ENCODE measurements at places on chromosomes 1 and 21.

DNA sequence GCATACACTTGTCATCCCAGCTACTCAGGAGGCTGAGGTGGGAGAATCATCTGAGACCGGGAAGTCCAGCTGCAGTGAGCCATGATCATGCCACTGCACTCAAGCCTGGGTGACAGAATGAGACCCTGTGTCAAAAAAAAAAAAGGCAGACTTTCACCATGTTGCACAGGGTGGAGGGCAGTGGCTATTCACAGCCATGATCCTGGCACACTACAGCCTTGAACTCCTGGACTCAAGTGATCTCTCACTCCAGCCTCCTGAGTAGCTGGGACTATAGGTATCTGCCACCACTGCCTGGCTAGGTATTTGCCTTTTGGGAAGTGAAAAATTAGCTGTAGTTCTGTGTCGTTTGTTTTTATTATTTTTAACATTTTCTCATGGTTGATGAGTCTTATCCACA is 19.1 kb downstream of the SPATA45 start:
- DNase-seq: no peak

DNA sequence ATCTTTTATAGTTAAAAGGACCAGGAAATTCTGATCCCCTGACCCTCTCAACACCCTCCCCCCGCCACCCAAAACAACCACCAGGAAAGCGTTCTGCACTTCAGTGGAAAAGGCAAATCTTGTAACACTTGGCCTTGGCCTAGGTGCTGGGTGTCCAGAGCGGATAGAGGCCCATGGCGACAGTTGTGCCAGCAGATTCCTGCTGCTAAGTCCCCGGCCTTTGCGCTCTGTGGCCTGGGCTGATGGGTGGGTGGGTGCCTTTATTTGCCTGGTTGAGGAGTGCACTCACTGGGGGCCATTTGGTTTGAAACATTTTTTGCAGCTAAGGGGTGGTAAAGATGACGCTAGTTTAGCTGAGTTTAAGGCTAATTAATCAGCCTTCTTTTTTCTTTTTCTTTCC is 127.9 kb upstream of the ERRFI1 start:
- no peak for DNase-seq

- DNase-seq: no peak
Measured at GRCh38 chr1:182185842-182186756, 124.6 kb upstream of the ZNF648 start.

- no peak for DNase-seq
Measured at GRCh38 chr21:41295721-41296254, 20.8 kb upstream of the FAM3B start.

DNA sequence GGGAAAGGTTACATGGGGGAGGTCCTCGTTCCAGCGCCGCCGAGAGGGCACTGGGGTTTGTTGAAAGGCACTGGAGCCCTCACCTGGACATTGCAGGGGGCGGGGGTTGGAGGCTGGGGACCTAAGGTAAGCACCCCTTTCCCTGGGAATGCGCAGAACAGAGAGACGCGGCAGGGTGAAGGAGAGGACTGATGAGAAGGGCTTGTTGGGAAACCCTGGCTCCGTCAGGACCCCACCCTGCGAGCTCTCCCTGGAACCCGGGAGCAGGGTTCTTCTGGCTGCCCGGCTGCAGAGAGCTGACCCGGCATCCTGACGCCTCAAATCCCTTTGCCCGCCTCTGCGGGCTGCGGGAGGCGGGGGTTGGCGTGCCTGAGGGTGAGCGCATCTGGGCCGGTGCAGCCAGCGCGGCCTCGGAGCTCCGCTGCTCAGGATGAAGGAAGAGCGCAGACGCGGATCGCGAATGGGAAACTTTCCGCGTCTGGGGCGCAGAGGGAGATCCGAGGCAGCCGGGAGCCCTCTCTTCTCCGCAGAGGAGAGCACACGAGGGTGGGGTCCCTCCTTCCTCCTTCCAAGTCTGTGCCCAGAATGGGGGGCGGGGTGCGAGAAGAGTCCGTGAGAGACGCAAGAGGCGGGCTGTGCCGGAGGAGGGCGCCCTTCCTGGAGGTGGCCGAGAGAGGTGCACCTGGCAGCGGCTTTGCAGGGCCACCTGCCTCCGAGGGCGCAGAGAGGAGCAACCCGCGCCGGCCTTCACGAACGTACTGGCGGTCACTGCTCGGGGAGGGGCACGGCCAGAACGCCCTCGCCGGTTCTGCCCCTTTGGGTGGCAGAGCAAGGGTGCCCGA is 2.4 kb downstream of the IGSF21 start:
- peak; percentile 49 for DNase-seq

GRCh38 chr1:9596415-9597123 is 7.9 kb downstream of the TMEM201 start:
- no peak for DNase-seq

- DNase-seq: no peak
Measured at GRCh38 chr1:27686223-27686990, 14.4 kb upstream of the IFI6 start.

GRCh38 chr1:92975551-92976232 is 14.4 kb upstream of the DIPK1A start:
- DNase-seq: no peak

- DNase-seq: no peak
Measured at GRCh38 chr21:32753818-32754585, 17.6 kb downstream of the PAXBP1 start.

DNA sequence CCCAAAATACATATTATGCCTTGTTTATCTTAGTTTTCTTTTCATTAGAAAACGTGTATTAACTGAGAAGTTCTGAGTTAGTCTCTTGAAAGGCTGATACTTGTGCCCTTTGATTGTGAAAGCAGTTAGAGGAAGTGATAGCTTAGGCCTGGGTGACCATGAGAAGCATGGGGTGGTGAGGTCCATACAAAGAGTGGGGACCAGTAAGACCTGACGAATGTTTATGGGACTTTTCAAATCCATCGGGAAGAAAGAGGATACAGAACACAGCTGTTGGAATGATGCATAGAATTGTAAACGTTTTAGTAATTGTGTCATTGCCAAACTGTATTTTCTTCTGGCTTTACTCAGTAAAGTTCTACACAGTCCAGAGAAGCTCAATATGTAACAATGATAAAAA is 259.8 kb downstream of the LMO4 start:
- DNase-seq: no peak

GRCh38 chr1:53567851-53568250 is 108.7 kb downstream of the DMRTB1 start:
- DNase-seq: no peak

DNA sequence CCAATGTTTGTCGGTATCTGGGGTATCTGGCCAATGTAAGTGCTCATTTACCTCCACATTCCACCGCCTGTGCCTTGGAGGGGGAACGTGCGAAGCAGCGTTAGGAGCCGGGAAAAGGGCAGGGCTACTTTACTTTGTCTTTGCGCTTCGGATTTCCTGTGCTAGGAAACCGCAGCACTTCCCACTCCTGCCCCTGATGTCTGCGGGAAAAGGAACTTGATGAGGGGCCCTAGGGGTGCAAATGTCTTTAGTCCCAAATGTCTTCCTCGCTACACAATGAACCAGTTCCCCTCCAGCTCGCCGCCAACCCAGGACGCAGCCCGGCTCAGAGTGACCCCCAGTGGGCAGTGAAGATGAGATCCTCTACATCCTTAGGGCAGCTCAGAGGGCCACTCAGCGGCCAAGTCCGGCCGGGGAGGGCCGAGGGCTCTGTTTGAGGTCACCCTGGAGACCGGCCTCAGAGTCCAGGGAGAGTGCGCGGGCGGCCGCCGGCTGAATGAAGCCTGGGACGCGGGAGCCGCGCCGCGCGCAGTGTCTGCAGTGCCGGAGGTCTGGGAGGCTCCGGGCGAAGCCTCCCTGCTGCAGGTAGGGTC is at the start of gene DYNLT5:
Gene DYNLT5 (plus strand): TSS at position 460 of the 593 bp plus-strand sequence. CDS start 2,200 bp downstream, outside the sequence.
- DNase-seq: peak; percentile 39

DNA sequence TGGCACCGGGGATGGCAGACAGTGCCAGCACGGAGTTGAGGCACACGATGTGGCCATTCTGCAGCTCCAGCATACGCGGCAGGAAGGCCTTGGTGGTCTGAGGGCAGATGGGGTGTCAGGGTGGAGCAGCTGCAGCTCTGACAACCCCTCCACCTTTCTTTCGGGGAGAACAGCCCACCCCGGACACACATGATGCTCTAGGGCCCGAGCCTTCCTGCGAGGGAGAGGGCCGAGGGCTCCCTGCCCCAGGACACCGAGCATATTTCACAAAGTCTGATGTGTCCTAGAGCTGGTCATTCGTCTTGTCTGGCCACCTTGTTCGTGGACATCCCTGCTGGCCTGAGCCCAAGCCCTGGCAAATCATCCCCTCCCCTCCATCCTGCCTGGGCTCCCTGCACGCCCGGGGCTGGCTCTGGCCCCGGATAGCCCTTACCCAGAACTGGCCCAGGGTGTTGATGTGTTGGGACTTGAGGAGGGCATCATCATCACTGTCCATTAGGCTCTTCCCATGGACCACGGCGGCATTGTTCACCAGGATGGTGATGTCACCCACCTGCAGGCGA is 39.1 kb downstream of the DHRS3 start:
- no peak for DNase-seq

GRCh38 chr1:210072129-210072528 is 134.1 kb downstream of the SYT14 start:
- DNase-seq: no peak

DNA sequence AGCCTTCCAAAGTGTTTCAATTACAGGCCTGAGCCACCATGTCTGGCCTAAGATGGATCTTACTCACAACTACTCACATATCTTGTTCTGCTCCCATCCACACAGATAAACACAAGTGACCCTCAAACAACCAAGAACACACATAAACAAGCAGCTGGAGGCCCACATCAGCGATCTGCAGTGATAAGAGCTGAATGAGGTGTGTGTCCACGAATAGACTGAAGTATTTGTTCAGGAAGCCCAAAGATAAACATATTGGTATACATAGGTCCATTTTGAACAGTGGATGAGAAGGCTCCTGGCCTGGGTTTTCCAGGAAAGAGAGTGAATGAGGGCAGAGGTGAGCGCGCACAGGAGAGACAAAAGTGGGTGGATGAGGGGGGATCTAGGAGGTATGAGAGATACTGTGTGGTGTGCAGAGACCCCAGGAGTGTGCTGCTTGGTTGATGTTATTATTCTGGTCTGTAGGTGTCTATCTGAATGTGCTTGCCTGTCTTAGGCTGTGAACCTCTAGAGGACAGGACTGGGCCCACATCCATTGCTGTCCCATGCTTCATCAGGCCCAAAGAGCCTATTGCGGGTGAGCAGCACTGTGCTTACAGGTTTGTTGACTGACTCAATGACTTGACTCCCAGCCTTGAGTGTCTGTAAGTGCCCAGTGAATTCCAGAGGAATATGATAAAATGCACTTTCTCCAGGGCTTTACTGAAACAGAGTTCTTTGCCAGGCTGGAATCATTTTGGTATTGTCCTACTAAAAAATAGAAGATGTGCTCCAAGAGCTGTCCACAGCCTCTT is 79.9 kb upstream of the ATP1A1 start:
- DNase-seq: no peak

GRCh38 chr1:92079441-92079840 is 704 bp upstream of the BTBD8 start:
- DNase-seq: no peak

DNA sequence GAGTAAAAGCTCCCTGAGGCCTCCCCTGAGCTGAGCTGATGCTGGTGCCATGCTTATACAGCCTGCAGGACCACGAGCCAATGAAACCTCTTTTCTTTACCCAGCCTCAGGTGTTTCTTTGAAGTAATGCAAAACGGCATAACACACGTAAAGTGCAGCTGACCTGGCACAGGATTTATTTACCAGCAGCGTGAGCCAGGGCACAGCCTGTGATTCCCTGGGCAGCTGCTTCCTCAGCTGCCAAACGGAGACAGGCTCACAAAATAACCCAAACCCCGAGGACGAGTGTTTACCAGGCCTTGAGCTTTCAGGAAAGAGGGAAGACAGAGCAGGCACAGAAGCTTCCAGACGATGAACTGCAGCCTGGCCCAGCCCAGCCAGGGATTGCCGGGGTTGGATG is 120.6 kb upstream of the ARHGEF16 start:
- peak; percentile 59 for DNase-seq

- peak; percentile 63 for DNase-seq
Measured at GRCh38 chr1:94805912-94806311, 14.2 kb upstream of the SLC44A3 start.

DNA sequence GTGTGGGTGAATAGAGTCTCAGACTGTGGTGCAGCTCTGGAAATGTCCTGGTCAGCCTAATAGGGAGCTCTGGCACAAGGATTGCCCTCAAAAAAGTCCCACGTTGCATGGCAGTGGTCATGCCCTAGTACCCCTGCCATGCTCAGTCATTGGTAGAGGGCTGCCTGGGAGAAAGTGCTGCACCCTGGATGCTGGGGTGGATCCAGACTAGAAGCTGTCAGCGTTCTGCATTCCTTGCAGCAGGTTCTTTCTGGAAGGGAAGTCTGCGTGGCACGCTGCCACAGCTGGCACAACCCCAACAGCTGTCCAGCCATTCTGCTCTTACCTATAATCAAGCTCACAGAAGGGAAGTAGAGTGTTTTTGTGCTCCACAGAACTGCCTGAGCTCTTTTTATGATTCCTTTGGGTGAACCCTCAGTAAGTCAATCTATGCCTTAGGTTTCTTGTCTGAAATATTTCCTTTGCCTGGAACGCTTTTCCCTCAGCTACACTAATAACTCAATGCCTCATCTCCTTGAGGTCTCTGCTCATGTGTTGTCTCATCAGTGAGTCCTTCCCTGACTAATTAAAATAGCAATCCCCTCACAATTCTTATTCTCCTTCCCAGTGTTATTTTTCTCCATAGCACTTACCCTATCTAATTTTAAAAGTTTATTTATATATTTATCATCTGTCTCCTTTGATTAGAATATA is 61.5 kb upstream of the JAK1 start:
- DNase-seq: no peak

GRCh38 chr1:169049258-169049938 is 57.1 kb upstream of the ATP1B1 start:
- no peak for DNase-seq

GRCh38 chr1:168613038-168613451 is 36.6 kb downstream of the XCL1 start:
- no peak for DNase-seq

DNA sequence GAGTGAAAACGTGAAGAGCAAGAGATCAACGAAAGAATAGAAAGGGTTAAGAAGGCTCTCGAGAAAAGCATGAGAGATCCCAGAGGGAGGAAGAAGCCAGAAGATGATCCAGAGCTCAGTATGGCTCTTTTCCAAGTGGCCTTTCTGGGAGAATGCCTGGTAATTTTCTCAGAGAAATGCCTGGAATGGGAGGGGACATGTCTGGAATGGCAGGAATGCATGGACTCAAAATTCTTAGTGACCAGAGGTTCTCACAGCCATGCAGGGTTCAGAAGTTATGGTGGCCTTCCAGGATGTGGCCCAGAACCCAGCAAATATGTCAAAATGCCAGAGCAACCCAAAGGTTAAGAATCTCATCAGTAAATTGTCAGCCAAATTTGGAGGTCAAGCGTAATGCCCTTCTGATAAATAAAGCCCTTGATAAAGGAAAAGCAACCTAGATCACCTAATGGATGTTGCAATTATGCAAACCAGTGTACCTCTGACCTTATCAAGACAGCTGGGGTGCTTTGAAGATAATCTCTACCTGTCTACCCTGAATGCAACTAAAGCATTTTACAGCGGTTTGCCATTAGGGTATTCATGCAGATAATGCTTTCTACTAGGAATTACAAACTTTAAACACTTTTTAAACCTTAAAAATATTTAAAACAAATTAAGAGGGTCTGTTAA is 53.1 kb downstream of the NBPF6 start:
- DNase-seq: no peak

GRCh38 chr1:66182551-66183178 is 351.3 kb upstream of the SGIP1 start:
- no peak for DNase-seq
